Midbrain (tissue), 1 donor: ENCODE measurements at places on chromosomes 5 and 9.

GRCh38 chr5:120449501-120449900 lies 14.6 kb upstream of the PRR16 start:
- no peak for DNase-seq

DNA sequence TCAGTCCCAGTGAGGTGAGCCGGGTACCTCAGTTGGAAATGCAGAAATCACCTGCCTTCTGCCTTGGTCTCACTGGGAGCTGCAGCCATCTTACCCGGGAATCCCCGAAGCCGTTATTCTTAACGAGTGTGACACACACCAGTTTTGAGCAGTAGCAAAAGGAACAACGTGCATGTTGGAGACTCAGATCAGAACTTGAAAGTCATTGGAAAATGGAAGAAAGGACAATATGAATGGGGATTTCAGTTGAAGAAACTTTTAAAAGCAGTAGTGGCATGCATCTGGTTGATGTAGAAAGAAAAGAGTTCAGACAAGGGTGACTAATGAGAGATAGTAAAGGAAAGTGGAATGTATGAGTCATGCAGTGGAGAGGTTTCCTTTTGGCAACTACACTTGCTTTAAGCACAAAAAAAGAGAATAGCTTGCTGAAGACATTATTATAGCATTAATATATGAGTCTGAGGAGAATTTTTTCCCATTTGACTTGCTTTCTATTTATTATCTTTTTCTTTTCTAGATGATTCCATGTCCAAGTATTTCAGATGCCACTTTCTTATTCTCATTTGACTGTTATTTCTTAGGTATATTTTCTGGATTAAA lies 44.4 kb upstream of the ANKDD1B start:
- DNase-seq: no peak

DNA sequence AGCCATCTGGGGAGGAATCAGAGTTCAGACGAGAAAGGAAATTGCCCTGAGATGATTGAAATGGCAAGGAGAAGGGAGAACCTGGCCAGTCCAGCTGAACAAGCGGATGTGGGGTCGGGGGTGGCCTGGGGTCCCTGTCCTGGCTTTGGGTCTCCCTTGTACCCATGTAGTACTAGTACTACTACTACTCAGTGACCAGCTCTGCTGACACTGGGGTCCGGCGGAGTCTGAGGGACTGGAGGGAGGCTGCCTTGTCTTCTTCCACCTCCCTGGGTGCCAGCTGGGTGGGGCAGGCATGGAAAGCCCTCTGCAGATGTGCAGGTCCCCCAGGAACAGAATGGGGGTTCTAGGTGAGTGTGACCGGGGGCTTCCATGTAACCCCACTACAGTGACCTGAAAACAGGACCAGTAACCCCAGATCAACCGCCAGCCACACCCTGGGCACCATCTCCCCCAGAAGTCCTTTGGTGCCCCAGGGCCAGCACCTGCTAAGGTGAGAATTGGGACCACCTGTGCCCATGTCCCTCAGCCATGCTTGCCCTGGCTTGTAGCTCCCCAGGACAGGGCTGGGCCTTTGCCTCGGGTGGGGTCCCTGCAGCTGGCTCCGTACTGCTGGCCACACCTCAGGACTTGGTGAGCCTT lies 89.1 kb upstream of the COL5A1 start:
- DNase-seq: no peak

DNA sequence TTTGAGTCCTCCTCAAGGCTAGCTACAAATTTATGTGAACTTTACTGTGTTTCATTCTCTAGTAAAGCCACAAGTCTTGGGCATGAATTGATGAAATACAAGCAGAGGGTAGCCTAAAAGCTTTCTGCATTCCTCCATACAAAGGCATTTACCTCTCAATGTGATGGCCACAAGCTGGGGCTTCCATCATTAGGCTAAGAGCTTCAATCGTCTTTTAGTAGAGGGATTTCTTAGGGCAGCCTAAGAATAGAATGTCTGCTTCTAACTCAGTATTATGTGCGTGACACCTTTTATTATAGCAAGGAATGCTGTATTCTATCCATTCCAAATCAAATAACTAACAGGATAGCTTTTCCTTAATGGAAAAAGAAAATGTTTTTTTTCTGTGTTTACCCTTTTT lies 3.7 kb downstream of the PLAC8L1 start:
- DNase-seq: no peak

DNA sequence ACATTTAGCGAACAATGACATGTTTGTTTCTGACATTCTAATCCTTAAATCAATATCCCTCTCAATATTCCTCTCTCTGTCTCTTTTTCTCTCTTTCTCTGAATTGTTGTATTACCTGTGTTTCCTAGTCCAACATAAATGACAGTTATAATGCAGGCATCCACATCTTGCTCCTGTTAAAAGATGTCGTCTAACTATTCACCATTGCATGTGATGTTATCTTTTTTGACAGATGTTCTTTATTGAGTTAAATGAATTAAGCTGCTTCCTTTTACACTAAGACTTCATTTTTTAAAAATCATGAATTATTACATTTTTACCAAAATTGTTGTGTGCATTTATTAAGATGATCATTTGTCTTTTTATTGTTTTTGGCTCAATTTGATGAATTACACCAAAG lies 527.5 kb downstream of the PRR16 start:
- DNase-seq: no peak

DNA sequence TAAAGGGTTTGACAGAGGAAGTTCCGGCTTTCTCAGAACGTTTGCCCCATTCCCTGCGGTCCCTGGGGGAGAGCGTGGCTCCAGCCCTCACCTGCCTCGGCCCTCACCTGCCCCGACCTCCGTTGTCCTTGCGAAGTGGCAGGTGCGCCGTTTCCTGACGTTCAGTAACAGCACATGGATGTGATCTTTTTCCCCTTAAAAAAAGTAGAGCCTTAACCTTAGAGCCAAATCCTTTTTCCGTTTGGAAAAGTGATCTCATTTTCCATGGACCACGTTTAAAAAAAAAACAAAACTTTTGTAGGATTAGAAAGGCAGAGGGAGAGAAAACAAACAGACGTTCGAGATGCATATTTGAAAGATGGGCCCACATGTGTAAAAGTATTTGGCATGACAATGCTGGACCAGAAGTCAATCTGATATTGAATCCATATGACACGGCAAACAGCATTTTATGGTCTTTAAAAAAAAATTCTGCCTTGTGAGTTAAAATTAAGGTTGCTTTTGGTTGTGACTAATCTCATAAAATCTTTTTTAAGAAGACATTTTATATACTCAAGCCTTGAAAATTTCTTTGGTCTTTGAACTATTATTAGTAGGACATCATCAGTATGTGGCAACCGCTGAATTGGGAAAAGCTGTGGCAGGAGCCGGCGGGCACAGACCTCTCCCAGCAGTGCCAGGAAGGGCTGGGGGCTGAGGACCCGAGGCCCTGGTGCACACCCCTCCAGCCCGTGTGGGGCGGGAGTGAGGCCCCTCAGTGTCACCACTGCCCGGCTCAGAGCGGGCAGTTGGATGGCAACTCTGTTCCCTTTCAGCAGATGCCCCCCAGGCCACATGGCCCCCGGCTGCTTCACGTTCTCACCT lies 42.5 kb upstream of the EXOC3 start:
- no peak for DNase-seq

DNA sequence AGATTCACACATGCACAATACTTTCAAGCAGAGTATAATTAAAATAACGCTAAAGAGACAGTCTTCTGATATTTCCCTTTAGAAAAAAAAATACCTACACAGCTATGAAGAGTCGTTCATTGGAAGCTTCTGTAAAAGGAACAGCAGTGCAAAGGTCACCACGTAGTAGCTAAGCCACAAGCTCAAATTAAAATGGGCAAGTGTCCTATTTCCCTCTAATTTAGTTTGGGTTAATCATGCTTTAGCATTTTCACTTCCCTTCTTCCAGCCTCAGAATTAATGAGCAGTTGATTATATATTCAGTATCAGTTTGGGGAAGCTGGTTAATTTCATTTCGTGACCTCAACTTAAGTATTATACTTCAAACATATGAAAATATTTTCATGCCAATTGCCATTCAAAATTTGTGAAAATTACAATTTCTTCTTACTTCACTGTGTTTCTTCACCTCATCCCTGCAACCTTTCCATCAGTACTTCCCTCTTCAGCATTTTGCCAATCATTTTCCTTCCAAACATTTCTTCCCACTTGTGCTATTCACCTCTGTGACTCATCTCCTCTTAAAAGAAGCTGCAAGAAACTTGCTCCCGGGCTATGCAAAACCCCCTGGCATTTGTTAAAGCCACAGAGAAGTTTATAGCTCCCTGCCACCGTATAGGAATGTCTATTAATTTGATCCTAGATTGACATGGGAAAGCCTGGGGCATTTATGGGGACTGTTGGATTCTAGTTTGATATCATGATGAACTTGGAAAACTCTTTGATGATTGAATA lies 83.0 kb downstream of the DMRTA1 start:
- DNase-seq: no peak

GRCh38 chr9:121633119-121633714 lies 18.2 kb upstream of the DAB2IP start:
- DNase-seq: no peak

DNA sequence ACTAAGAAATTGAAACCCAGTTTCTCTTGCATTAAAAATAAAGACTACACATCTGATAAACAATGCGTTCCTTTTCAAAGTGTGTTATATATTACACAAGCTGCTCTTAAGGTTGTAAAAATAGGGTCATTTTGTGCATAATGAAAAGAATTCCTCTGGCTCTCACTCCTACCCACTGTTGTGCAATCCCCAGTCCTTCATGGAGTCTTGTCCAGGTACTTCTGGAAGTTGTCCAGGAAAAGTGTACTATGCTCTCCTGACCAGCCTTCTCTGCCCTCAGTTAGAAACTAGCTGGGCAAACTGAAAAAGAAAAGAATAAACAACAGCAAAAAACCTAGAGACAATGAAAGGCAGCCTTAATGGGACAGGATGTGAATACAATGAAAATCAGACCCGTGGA lies 345.5 kb upstream of the PAPPA start:
- no peak for DNase-seq

- DNase-seq: no peak
Measured at GRCh38 chr5:32942225-32942989, 231.3 kb downstream of the NPR3 start.

- DNase-seq: no peak
Measured at GRCh38 chr5:80463269-80463668, 24.6 kb upstream of the FAM151B start.

DNA sequence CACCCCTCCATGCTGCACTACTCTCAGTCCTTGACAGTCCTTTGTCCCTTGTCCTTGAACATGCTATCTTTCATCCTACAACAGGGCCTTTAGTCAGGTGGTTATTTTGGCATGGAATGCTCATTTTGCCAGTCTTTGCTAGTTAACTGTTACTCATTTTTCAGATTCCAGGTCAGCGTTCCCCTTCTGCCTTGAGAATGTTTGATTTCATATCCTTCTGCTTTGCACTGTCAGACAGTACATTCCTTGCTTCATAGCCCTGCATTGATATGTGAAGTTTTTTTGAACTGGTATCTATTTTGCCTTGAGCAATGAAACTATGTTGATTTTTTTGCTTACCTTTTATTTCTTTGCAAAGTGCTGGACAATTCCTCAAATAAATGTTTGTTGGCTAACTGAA lies 638.2 kb upstream of the SEMA6A start:
- DNase-seq: no peak

- DNase-seq: no peak
Measured at GRCh38 chr9:137169896-137170358, at the start of gene LRRC26. TSS of gene LRRC26 (minus strand) at chr9:137170051. CDS start at chr9:137169943, 108 bp downstream.

GRCh38 chr9:27571011-27571410 lies 2.3 kb downstream of the C9orf72 start:
- no peak for DNase-seq

- DNase-seq: no peak
Measured at GRCh38 chr5:65171645-65172044, 310.1 kb downstream of the ADAMTS6 start.

GRCh38 chr9:134680393-134681060 lies 38.9 kb downstream of the COL5A1 start:
- no peak for DNase-seq

GRCh38 chr9:91395553-91396471 lies 27.8 kb downstream of the NFIL3 start:
- DNase-seq: no peak

GRCh38 chr5:116038817-116039216 lies 6.5 kb downstream of the ARL14EPL start:
- DNase-seq: no peak

DNA sequence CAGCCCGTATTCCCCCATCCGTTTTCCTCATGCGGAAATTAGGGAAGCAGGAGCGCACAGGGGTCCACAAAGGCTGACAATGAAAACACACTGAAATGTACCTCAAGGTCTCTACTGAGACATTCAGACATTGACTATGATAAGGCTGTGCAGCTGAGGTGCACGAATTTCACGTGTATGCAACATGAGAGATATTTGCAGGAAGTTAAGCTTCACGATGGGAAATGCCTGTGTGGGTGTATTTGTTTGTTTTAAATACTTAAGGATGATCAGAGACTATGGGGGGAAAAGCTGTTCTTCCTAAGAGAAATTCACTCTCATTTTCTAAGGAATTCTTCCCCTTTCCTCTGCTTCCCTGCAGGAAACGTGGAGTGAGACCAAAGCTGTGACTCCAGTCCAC lies 2.6 kb upstream of the SPATA31E1 start:
- no peak for DNase-seq

DNA sequence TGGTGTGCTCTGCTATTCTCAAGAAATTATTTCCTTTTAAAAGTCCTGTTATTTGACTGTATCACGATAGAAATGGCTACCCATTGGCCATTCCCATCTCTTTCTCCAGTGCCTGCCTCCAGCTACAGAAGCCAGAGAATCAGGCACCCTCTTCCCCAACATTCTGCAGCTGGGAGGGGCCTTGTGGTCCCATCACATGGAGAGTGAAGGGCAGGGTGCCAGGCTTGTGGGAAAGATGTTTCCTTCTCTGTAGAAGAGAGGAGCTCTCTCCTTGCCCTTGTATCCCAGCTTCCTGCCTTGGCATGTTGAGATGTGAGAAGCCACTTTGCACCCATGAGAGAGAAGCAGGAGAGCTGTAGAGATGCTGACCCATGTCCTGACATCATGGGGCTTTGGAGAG lies 465.0 kb downstream of the MTRR start:
- no peak for DNase-seq

- DNase-seq: no peak
Measured at GRCh38 chr5:95283022-95283615, 1.8 kb downstream of the MCTP1 start.

- no peak for DNase-seq
Measured at GRCh38 chr5:56110646-56111403, 116.1 kb upstream of the IL6ST start.

DNA sequence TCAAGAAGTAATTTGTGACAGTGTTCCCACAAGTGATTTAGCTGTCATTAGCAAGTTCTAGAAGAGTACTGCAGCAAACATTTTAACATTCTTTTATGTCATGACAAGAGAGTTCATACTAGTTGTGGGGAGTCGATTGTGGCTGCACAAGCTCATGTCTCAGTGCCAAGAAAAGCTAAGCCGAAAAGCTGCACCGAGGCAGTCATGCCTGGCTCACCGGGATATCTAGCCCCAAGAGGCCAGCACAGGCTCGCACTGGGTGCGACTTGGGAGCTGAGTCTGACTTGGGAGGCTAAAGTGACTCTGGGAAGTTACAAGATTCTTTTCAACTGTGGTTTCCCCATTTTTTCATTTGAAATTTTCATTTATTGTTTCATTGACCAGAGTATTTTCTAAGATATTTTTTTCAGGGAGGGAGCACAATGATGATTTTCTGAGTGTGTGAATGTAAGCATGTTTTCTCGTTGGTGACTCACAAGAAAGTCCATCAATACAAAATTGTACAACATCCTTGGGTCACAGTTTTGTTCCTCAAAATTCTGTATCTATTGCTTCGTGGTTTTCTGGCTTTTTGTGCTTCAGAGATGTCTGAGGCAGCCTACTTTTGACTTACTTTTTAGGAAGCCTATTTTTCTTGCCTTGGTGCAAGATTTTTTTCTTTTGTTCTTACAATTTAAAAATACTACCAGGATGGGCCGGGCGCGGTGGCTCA lies 18.7 kb downstream of the CAST start:
- no peak for DNase-seq

- no peak for DNase-seq
Measured at GRCh38 chr9:70044490-70045307, 1.1 kb downstream of the MAMDC2 start.
